ENCODE measurements at places on chromosomes 11 and 22.

- DNase-seq: no peak
These were observed 89.8 kb downstream of the FBXO7 start for GRCh38 chr22:32564170-32565001.

- no peak for DNase-seq
These were observed 8.6 kb downstream of the HSD17B12 start for GRCh38 chr11:43689167-43689566.

DNA sequence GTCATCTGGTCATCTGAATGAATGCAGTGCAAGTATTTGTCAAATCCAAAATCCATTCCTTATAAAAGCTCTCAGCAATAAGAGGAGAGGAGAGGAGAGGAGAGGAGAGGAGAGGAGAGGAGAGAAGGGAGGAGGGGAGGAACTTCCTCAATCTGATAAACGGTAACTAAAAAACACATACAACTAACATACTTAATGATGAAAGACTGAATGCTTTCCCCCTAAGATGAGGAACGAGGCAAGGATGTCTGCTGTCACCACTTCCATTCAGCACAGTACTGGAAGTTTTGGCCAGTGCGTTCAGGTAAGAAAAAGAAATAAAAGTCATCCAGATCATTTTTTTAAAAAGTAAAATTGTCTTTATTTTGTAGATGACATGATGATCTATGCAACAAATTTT is 80.4 kb downstream of the CD82 start:
- no peak for DNase-seq

GRCh38 chr11:36253238-36253637 is 36.0 kb downstream of the COMMD9 start:
- DNase-seq: no peak

- DNase-seq: no peak
These were observed 126.7 kb downstream of the CTTN start for GRCh38 chr11:70525006-70525405.

- no peak for DNase-seq
These were observed 2.6 kb downstream of the KCNQ1 start for GRCh38 chr11:2447253-2447950.

DNA sequence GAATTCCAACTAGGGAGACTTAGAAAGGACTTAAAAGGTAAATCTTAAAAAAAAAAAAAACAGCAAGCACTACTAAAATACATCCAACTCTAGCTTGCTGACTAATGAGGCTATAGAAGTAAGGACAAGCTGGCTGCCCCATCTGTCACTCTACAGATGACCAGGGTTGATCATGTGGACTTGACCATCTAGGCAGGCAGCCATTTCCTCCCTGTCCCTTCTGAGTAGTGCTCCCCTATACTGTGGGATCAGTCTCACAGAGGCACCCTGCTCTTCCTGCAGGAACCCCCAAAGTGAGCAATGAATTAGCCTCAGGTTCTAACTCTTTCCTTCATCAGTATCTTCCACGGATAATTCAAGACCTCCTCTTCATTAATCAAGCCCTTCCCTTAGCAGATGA is 12.3 kb downstream of the SLC1A2 start:
- no peak for DNase-seq

DNA sequence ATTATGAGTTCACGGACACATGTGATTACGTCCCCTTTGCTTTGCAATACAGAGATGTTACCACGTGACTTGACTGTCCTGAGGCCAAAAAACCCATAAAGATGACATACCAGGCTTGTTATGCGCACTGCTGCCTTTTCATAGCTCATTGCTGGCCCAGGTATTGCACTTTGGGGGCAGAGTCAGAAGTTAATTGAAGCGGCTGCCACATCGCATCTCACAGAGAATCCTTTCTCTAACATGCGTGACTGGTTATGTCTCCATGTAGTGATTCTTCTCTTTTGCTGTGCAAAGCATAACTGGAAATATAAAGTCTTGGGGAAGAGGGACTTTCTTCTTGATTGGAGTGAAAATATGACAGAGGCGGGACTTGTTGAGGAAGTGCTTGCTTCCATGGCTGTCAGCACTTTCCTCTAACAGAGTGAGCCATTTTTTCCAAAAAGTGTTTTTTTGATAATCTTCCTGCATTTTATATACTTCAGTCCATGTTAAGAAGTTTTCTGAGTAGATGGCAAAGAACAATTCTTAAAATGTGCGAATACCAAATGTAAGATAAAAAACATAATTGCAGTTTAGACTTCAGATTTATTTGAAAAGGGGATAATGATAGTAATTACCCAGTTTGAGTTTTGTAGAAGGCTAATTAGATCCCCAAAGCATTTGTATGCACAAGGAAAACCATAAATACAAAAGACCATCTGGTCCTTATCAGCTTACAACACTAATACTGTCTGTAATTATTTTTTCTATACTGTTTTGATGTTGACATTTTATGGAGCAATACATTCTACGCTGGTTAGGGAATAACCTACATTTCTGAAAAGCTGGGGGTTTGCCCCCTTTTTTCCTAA is 324.6 kb upstream of the MTNR1B start:
- DNase-seq: no peak

GRCh38 chr11:78138291-78138690 is 1.1 kb downstream of the ALG8 start:
- DNase-seq: no peak

DNA sequence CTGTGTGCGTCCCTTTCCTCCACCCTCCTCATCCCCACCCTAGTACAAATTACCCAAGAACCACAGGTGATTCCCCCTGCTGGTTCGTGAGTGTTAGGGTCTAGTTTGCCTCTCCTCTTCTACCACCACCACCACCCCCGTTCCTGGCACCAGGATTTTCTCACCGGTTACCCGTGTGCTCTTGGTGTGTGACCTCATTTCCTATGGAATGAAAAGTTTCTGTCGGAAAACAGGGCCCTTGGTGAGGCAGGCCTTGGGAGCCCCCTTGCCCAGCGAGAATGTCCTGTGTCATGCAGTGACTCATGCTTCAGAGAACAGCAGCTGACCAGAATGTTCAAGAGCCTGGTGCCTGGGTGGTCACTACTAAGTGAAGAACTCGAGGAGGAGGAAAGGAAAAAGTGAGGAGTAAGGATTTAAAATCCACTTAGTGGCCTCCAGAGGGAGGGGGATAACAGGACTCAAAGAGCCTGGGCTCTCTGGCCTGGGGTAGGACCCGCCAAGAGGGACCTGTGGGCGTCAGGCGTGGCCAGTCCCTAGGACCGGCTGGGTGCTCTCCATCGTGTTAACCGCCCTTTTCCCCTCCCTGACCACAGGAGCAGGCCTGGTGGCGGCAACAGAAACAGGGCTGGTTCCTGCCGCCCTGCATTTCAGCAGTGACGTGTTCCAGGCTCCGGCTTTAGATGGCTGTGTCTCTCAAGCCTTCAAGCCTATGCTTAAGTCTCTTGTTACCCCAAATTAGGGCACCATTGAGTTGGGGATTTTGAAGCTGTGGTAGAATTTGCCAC is 30.2 kb downstream of the C22orf31 start:
- no peak for DNase-seq

- no peak for DNase-seq
These were observed 11.5 kb downstream of the PKNOX2 start for GRCh38 chr11:125175896-125176575.
